ENCODE measurements at places on chromosomes 6 and 20. TPM values are rescaled to one million over a fixed set of nuclear protein-coding genes. Genes with fewer than 3 reads are reported as not detected.

DNA sequence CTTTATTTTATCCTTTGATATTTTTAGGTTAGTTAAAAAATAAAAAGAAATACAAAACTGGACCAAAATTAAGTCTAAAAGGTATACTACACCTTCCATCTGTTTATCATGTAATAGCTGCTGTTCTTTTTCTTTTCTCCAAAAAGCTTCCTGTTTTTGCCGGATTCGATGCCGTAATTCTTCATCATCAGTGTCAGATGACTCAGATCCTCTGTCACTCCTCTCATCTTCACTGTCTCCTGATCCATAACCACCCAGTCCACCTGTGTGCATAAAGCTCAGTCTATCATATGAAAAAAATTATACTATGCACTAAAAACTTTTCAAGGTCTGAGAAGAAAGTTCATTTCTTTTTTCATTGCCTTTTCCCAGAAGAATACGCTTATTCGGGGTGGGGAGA, 8.5 kb upstream of the COQ3 start:
- no peak for DNase-seq

HLA-DRB1 gene
- 24.6 TPM for total RNA-seq

GRCh38 chr20:15627501-15627903, 945.7 kb downstream of the KIF16B start:
- DNase-seq, result no peak

DNA sequence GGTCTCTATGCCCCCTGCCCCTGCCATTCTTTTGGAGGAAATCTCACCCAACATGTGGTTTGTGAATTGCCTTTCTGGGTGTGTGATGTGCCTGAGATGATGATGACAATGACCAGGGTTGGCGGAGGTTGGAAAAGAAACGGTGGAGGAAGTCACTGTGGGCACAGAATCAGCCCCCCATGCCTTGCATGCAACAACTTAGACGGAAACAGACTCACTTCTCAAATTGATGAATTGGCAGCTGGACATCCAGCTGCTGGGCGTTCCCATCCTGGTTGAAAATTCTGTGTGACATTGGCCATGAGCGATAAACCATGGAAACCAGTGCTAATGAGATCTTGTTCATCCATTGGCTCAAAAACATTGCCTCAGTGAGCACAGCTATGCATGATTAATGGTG, 95.8 kb upstream of the LY86 start:
- no peak for DNase-seq

MAFB gene
- total RNA-seq, result 39.9 TPM

CCN6 gene
- total RNA-seq, result not detected

POLR3F gene
- total RNA-seq, result 6.4 TPM

GRCh38 chr6:157669747-157670216, 153.3 kb upstream of the SNX9 start:
- no peak for DNase-seq

- DNase-seq, result no peak
Observed at GRCh38 chr20:31543966-31544598, 29.8 kb downstream of the HM13 start.

DNA sequence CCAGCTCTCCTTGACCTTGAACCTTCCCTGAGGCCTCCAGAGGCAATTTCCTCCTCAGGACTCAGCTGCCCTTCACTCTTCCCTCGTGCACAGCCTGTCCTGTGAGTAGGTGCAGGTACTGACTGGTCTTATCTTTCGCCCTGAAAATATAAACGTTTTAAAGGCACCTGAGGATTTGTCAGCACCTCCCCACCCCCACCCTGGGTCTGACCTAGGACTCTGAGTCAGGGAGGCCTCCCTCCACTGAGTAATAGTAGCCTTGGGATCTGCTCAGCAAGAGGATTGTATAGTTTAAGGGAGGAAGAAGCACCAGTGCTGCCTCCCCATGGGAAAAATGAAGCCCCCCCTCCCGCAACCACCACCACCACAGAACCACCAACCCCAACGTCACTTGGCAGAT, 54.6 kb downstream of the PPARD start:
- DNase-seq, result no peak

OVOL2 gene
- 8.3 TPM for total RNA-seq

PTPN1 gene
- total RNA-seq, result 27.7 TPM

DNA sequence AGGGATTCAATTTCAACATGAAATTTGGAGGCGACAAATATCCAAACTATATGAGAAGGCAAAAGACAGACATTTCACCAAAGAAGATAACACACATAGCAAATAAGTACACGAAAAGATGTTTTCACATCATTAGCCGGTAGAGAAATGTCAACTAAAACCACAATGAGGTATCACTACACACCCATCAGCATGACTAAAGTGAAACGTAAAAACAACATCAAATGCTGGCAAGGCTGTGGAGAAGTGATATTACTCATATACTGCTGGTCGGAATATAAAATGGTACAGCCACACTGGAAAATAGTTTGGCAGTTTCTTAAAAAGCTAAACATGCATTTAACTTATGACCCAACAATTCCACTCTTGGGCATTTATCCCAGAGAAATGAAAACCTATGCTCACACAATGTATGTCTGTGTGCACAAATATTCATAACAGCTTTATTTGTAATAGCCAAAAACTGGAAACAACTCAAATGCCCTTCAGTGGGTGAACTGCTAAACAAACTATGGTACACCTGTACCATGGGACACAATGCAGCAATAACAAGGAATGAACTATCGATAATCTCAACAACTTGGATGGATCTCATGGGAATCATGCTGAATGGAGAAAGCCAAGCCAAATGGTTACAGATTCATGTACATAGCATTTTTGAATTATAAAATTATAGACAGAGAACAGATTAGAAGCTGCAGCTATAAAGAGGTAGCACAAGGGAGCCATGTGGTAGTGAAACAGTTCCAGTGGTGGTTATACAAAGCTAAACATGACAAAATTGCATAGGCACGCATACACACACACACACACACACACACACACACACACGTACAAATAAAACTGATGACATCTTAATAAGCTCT, 8.6 kb downstream of the ADAT2 start:
- no peak for DNase-seq

DNA sequence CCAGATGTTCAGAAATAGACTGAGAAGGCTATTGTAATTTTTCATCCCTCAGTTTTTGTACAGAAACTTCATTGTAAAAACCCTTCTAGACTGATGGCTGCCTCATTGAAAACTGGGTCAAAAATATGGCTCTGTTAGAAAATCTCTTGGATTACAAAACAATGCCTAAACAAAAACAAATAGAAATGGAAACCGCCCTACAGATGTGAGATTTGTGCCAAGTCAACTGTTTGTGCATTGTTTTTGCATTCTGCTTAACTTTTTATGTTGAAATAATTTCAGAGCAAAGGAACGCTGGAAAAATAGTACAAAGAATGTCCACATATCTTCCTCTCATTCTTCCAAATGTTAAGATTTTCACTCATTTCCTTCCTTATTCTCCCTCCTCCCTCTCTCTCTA, 425.1 kb downstream of the FOXA2 start:
- DNase-seq, result no peak

SIGLEC1 gene
- 6.9 TPM for total RNA-seq

C20orf141 gene
- not detected for total RNA-seq

Measured in esophagus squamous epithelium (tissue), 5 donors.